Myometrial cell (primary cell): ENCODE measurements at places on chromosomes 1 and 21. TPM values are rescaled to one million over a fixed set of nuclear protein-coding genes. Genes with fewer than 3 reads are reported as not detected.

The LAMB3 gene
- 10.4 and 12.6 TPM in 2 replicates for total RNA-seq

The OR1C1 gene
- not detected in 2 replicates for total RNA-seq

The GBP6 gene
- total RNA-seq = not detected in 2 replicates

The OR2T11 gene
- total RNA-seq = not detected in 2 replicates

The C4BPB gene
- not detected in 2 replicates for total RNA-seq

The NBPF6 gene
- total RNA-seq = not detected in 2 replicates

The SHE gene
- not detected in 2 replicates for total RNA-seq

The TMED5 gene
- total RNA-seq = 77.4 and 88.5 TPM in 2 replicates

The GPR137B gene
- 11.9 and 16.1 TPM in 2 replicates for total RNA-seq

The MFAP2 gene
- 10.8 and 16.4 TPM in 2 replicates for total RNA-seq

The PDPN gene
- 2.5 and 4.6 TPM in 2 replicates for total RNA-seq

The HSPG2 gene
- 92.8 and 107 TPM in 2 replicates for total RNA-seq

The NR1I3 gene
- total RNA-seq = not detected in 2 replicates

The C1orf116 gene
- total RNA-seq = not detected in 2 replicates

The LCE1D gene
- not detected in 2 replicates for total RNA-seq

The TMCO2 gene
- not detected in 2 replicates for total RNA-seq

The CDC42BPA gene
- 23.9 and 26.4 TPM in 2 replicates for total RNA-seq

The TRAF3IP3 gene
- total RNA-seq = not detected in 2 replicates

The MORC3 gene
- 13.3 and 20.0 TPM in 2 replicates for total RNA-seq

The OR2L2 gene
- not detected in 2 replicates for total RNA-seq

The RAP1GAP gene
- total RNA-seq = not detected in 2 replicates

The KRTAP13-4 gene
- total RNA-seq = not detected in 2 replicates

The HMGCS2 gene
- not detected in 2 replicates for total RNA-seq

The C8B gene
- total RNA-seq = not detected in 2 replicates

The SIPA1L2 gene
- total RNA-seq = under 0.01 and 0.86 TPM in 2 replicates

The RGS4 gene
- 231 and 232 TPM in 2 replicates for total RNA-seq

The KRTAP10-4 gene
- not detected in 2 replicates for total RNA-seq

The OR14K1 gene
- not detected in 2 replicates for total RNA-seq

The EPHX1 gene
- 21.6 and 38.1 TPM in 2 replicates for total RNA-seq

The MCOLN3 gene
- 0.18 TPM in 1 of 2 replicates, not detected in the other for total RNA-seq

The PALMD gene
- total RNA-seq = 0.29 and 1.1 TPM in 2 replicates

The VSIG8 gene
- not detected in 2 replicates for total RNA-seq

The PLCH2 gene
- not detected in 2 replicates for total RNA-seq

The FGR gene
- total RNA-seq = 0.29 TPM in 1 of 2 replicates, not detected in the other

The HTR6 gene
- not detected in 2 replicates for total RNA-seq

The E2F2 gene
- total RNA-seq = 0.53 and 0.86 TPM in 2 replicates

The ADARB1 gene
- 11.2 and 12.2 TPM in 2 replicates for total RNA-seq

The POTED gene
- not detected in 2 replicates for total RNA-seq

The FCRL3 gene
- not detected in 2 replicates for total RNA-seq

The CFHR3 gene
- not detected in 2 replicates for total RNA-seq

The ACTL8 gene
- total RNA-seq = not detected in 2 replicates

The OLFML3 gene
- total RNA-seq = 153 and 175 TPM in 2 replicates

The SPRR2F gene
- total RNA-seq = not detected in 2 replicates

The PM20D1 gene
- not detected in 2 replicates for total RNA-seq

The CFHR2 gene
- not detected in 2 replicates for total RNA-seq

The CD5L gene
- not detected in 2 replicates for total RNA-seq

The S100A12 gene
- total RNA-seq = not detected in 2 replicates

The SLC45A1 gene
- 5.8 and 12.2 TPM in 2 replicates for total RNA-seq
